Activated CD4-positive, CD25-positive, alpha-beta regulatory T cell (primary cell): ENCODE measurements at places on chromosomes 16 and 17.
A peak's percentile ranks its signal among the peaks of the same experiment; 100 is the strongest.

- no peak for DNase-seq
Observed at GRCh38 chr17:77686903-77687302, 271.6 kb upstream of the TNRC6C start.

- DNase-seq = no peak
Observed at GRCh38 chr17:6868582-6868981, 37.1 kb upstream of the TEKT1 start.

- no peak for DNase-seq
Observed at GRCh38 chr17:80546267-80546666, 1.6 kb downstream of the RPTOR start.

GRCh38 chr16:9323170-9323569, 231.7 kb downstream of the HAPSTR1 start:
- DNase-seq = no peak

GRCh38 chr16:86836503-86837129, 258.3 kb downstream of the FOXL1 start:
- DNase-seq = no peak

DNA sequence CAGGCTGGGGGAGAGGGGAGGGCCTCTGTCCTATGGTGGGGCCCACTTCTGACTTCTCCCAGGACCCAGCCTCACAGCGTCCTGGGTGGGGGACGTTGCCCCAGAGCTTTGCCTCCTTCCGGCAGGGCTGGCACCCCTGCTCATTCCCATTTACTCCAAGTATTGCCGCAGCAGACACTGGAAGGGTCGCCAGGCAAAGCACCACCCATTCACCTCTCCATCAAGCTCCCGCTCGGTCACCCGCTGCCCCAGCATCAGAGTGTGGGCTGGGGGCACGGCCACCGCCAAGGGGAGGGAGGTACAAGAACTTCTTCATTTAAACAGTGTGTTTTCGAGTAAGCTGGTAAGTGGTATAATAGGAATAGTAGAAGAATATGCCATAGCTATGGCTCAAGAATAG, 52.8 kb upstream of the GNG13 start:
- no peak for DNase-seq

DNA sequence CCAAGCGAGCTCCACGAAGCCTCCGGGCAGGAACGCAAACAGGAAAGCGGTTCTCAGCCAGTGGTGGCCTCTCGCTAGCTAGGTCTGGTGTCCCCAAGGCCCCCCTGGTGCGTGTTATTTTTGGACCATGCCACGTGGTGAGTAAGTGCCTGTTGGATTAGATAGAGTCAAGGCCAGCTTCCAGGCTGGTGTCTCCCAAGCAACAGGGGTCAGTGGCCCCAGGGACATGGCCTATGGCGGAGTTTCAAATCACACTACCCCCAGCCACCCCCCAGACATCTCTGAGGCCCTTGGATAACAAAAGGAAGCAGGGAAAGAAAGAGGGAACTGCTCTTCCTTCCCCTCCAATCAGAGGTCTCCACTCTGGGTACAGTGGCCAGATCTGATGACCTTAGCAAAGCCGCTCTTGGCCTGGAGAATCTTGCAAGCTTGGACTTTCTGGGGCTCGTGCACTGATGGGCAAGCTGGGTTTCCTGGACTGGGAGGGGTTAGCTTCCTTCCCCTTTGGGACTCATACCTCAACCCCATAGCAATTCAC, 58.2 kb downstream of the MAF start:
- no peak for DNase-seq

- DNase-seq = no peak
Observed at GRCh38 chr16:23290189-23291062, 11.7 kb upstream of the SCNN1B start.

DNA sequence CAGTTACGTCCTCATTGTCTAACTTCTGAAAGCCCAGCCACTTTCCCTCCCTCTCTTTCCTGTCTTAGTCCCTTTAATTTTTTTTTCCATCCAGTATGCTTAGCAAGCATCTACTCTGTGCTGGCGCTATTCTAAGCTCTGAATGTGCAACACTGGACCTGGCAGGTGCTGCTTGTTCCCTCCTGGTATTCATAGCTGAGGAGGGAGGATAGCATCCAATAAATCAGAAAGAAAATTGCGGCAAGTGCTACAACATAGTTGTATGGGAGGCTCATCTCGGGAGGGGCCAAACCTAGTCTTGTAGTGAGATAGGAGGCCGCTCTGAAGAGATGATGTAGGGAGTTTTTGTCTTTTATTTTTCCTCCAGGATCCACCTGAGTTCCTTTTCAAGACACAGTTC, 457.3 kb upstream of the HSBP1 start:
- DNase-seq = no peak

- peak; percentile 15 for DNase-seq
Observed at GRCh38 chr17:1055751-1056645, 59.1 kb downstream of the TIMM22 start.

DNA sequence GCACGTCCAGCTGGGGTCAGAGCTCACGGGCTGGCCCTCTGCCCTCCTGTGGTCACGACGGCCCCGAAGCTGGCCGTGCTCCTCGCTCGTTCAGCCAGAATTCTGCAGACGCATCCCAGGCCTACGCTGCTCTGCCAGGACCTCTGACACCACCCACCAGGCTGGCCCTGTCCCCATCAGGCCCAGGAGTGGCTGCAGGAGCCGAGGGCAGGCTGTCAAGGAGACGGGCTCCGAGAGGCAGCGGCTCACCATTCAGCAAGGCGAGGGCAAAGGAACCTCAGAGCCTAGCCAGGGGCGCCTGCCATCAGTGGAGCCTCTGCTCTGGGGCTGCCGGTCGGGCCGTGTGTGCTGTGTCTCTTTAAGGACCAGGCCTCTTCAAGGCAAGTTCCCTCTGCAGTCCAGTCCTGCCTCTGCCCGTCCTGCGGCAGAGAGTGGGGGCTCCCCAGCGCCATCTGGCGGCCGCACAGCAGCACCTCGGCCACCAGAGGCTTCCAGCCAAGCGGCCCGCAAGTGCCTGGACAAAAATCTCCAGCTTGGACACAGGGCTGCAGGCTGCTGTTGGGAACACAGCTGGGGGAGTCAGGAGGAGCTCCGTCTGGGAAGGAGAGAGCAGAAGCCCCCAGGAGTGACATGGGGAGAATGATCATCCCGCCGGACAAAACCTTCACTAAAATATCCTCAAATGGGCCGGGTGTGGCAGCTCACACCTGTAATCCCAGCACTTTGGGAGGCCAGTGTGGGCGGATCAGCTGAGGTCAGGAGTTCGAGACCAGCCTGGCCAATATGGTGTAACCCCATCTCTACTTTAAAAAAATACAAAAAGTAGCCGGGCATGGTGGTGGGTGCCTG, 7.4 kb upstream of the ABR start:
- DNase-seq = peak; percentile 45

DNA sequence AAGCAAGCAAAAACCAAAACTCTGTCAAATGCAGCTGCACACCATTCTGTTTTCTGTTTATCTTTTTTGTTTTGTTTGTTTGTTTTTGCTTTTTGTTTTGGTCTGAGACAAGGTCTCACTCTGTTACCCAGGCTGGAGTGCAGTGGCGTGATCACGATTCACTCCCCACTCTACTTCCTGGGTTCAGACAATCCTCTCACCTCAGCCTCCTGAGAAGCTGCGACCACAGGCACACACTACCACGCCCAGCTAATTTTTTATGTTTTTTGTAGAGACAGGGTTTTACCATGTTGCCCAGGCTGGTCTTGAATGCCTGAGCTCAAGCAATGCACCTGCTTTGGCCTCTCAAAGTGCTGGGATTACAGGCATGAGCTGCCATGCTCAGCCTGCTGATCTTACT, 19.3 kb upstream of the SLFN13 start:
- no peak for DNase-seq

DNA sequence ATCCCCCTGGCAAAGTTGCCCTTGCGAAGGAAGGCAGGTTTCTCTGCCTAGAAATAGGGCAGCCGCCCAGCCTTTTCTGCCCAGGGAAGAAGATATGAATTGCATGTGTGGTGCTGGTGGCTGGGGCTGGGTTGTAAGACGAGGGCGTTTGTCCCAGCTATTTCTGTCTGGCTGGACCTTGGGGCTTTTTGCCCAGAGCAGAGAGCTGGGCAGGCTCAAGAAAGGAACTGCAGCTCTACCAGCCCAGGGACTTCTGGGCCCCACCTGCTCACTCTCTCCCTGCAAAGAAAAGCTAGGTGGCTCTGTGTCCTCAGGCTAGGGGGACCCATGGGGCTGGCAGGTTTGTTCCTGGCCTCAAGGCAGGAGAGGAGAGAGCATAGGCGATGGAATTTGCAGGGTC, 586 bp downstream of the CACNG1 start:
- no peak for DNase-seq

DNA sequence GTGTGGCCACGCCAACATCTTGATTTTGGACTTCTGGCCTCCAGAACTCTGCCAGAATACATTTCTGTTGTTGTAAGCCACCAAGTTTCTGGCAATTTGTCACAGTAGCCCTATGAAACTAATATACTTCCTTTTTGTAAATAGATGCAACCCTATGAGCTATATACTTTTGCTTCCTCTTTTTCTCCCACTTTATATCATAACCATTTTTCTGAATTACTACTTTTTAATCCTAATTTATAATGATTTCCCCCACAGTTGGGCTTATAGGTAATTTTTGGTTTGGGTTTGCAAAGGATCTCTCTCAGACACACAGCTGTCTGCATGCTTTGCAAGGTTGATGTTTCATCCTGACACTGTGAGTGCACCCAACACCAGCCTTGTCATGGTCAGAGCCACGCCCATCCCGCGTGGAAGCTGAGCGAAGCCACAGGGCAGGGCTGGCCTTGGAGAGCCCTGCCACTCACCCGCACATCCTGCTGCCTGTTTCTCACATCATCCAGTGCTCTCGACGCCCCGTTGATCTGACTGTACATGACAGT, 5.8 kb downstream of the TRIM25 start:
- no peak for DNase-seq
